Effector memory CD4-positive, alpha-beta T cell (primary cell): ENCODE measurements at places on chromosomes 5 and 9.

GRCh38 chr5:33827885-33828284 lies 63.9 kb downstream of the ADAMTS12 start:
- DNase-seq = no peak

DNA sequence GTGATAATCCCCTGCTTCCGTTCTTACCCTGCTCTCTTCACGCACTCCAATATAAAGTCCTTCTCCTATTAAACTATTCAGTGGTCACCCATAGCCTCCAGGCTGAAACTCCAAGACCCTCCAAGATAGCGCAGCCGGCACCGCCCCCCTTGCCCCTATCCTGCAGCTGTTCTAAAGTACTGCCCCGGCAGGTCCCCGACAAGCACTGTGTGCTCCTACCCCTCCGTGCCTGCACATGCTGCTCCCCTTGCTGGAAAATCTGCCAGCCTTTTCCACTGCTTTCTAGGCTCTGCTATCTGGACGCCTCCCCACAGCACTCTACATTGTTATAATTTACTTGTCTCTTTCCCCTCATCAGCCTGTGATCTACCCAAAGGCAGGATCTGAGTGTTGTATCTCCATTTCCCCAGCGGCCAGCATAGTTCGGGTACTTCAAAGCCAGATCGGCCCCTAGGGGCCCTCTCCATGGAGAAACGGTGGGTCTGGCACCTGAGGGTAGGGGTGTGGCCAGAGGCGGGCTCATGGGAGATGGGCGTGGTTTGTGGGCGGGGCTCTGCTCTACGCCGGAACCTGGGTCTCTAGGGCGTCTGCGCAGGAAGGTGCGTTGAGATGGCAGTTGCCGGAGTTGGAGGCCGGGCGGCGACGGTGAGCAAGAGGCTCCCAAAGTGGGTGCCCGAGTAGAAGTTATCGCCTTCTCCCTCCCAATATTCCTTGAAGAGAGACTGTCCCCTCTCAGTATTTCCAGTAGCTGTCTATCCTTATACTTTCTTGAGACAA lies 83.5 kb upstream of the RUSC2 start:
- DNase-seq = no peak

- DNase-seq = no peak
These were observed 49.5 kb upstream of the DENND4C start for GRCh38 chr9:19180991-19181390.

GRCh38 chr5:14503017-14503680 lies 78.4 kb upstream of the OTULINL start:
- DNase-seq = no peak

GRCh38 chr5:130109152-130109551 lies 204.9 kb downstream of the CHSY3 start:
- DNase-seq = no peak

DNA sequence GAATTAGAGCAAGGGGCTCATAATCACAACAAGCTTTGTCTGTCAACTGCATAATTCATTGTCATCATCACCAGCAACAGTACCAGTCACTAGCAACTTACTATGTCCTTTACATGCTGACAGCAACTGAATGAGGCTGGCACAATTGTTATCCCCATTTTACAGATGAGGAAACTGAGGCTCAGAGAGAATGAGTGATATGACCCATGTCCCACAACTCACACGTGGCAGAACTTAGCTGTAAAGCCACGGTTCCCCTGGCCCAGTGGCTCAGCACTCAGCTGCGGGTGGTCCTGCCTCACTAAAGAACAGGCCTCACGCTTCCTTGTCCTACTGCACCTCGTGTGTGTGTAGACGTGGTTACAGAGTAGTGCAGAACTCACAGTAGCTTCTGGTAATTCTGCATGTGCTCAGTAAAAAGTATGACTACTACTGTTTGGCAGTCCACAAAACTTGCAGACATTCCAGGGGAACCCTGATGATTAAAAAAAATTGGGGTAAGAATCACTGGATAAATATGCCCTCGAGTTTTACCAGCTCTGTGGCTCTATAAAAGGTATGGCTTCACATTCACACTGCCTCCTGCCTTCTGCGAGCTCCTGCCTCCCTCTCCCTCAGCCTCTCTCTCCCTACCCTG lies 30.2 kb downstream of the AFAP1L1 start:
- DNase-seq = no peak

- no peak for DNase-seq
These were observed 208.7 kb upstream of the IER5L start for GRCh38 chr9:129386812-129387177.

DNA sequence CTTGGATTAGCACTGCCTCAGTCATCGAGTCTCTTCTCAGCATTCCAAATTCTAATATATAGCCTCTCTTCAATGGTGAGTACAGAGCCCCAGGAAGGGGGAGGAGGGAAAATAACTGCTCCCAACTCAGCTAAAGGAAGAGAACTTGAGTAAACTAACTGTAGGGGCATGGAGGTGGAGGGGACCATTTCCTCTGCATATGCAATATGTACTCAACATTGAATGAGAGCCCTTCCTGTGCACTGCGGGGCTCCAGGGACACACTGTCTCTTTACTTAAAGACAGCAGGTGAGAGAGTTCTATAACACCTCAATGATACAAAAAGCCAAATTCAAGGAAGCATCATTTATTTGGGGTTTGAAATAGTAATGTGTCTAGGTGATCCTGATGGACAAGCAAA lies 75.1 kb downstream of the GNAQ start:
- no peak for DNase-seq

DNA sequence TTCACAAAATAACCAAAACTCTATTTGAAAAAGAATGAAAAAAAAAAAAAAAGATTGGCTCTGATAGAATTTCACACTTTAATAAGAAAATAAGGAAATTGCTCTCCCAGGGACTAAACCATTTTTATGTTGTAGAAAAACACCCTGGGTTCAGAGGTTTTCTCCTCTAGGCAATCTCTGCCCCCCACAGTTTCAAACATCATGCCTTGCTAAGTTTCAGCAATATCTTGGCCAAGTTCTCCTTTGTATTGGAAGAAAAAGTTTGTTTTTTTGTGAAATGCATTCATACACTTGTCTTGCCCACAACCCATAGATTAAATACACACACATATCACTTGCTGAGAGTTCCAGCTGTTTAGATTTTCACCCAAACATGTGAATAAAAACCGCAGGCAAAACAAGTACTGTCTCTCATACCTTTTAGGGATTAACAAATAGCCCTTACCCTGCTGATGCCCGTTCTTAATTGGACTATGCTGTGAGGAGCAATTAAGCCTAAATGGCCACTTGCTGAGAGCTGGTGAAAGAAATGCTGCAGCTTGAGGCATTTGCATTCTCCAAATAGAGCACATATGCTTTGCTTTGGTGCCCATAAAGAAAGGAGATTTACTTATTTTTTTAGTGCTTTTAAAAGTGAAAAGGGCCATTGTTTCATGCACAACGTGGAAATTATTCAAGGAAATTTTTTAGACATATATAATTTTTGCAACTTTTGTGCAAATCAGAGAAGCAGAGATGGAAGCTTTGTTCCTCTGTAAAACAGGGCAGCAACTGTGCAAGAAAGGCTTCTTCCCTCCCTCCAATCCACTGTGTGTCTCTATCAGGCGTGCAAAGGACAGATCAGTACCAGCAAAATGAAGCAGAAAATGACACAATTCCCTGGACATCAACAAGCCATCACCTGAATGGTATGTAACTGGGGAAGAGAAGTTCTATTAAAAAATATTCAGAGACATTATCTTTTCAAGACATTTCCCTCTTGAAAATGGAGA lies 262.4 kb upstream of the KIF2A start:
- no peak for DNase-seq

- no peak for DNase-seq
These were observed 40.0 kb downstream of the PAPPA start for GRCh38 chr9:116193636-116194035.

DNA sequence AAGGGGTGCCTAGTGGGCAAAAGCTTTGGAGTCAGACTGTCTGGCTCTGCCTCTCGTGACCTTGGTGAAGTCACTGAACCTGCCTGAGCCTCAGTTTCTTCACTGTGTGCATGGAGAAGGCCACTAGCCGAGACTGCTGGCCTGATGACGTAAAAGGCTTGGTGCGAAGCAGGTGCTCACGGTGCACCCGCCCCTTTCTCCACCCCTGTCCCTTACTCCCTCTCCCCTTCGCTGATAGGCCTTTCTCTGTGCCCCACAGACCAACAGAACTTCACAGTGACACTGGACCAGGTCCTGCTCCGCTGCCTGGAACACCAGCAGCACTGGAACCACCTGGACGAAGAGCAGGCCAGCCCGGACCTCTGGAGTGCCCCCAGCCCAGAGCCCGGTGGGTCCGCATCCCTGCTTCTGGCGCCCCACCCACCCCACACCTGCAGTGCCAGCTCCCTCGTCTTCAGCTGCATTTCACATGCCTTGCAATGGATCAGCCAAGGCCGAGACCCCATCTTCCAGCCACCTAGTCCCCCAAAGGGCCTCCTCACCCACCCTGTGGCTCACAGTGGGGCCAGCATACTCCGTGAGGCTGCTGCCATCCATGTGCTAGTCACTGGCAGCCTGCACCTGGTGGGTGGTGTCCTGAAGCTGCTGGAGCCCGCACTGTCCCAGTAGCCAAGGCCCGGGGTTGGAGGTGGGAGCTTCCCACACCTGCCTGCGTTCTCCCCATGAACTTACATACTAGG lies 10.4 kb downstream of the FPGS start:
- no peak for DNase-seq

DNA sequence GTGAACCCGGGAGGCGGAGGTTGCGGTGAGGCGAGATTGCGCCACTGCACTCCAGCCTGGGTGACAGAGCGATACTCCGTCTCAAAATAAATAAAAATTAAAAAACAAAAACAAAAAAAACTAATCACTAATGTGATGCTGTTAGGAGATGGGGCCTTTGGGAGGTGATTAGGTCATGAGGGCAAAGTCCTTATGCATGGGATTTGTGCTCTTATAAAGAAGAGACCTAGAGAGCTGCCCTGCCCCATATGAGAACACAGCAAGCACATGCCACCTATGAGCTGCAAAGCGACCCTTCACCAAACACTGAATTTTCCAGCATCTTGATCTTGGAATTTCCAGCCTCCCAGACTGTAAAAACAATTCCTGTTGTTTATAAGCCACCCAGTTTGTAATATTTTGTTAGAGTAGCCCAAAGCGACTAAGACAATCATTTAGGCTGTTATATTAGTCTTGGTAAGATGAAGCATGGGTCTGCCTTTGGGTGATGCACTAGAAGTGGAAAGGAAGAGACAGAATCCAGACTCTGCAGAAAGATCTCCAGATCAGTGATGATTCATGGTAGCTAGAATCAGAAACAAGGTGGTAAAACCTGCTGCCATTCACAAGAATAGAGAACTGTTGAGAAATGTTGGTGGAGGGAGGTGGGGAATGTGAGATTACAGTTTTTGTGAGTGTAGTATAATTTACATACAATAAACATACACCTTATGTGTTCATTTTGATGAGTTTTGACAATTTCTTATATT lies 26.2 kb downstream of the GPR21 start:
- DNase-seq = no peak

GRCh38 chr5:137624786-137625349 lies 111.0 kb downstream of the KLHL3 start:
- DNase-seq = no peak

- peak; percentile 22 for DNase-seq
These were observed 334.4 kb downstream of the CWC27 start for GRCh38 chr5:65102976-65103711.

DNA sequence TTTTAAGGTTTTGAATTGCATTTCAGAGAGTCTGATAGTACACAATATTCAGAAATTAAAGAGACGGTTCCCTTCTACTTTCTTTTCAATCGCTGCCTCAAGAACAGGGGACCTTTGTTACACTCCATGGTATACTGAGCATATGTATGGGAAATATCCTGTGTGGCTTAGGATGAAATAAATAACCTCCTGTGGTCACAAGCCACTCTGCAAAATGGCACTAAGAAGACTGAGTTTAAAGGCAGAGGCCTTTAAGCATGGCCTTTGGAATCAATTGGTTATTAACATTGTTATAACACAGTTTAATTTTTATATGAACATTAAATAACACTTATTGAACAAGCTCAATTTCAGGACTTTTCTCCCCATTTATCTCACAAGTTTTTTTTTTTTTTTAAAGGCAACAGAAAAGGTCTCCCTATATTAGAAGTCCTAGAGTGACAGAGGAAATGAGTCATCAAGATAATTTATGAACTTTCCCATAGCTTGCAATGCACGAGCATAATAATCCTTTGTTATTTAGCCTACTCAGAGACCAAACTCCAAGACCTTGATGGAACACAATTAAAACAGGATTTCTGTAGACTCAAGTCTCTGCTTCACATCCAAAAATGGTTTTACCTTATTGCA lies 341.9 kb downstream of the TMEM167A start:
- no peak for DNase-seq

DNA sequence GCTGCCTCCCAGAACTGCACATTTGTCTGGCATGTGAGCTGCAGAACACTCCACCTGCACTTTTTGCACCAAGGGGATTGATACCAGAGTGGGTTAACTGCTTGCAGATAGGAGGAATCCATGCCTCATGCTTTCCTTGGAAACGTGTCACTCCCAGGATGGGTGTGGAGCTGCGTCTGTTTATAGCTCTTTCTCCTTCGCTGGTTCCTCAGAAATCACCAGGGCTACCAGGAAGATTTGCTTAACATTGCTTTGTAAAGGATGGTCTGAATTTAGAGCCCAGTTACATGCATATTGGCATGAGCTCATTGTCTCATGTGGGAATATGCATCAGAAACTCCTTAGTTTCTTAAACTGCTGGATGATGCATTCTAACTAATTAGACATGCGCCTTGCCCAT lies 234.6 kb downstream of the GADD45G start:
- no peak for DNase-seq

- DNase-seq = no peak
These were observed 55.3 kb downstream of the RPS23 start for GRCh38 chr5:82222597-82223574.

GRCh38 chr9:34691936-34692315 lies 850 bp upstream of the CCL19 start:
- DNase-seq = no peak

GRCh38 chr5:16772556-16772955 lies 155.8 kb upstream of the RETREG1 start:
- DNase-seq = no peak

GRCh38 chr5:93461756-93462155 lies 119.3 kb downstream of the NR2F1-AS1 start:
- no peak for DNase-seq
